ENCODE measurements at places on chromosomes 12 and 14.

- DNase-seq: no peak
Measured at GRCh38 chr14:75259510-75259855, 19.1 kb upstream of the FOS start.

DNA sequence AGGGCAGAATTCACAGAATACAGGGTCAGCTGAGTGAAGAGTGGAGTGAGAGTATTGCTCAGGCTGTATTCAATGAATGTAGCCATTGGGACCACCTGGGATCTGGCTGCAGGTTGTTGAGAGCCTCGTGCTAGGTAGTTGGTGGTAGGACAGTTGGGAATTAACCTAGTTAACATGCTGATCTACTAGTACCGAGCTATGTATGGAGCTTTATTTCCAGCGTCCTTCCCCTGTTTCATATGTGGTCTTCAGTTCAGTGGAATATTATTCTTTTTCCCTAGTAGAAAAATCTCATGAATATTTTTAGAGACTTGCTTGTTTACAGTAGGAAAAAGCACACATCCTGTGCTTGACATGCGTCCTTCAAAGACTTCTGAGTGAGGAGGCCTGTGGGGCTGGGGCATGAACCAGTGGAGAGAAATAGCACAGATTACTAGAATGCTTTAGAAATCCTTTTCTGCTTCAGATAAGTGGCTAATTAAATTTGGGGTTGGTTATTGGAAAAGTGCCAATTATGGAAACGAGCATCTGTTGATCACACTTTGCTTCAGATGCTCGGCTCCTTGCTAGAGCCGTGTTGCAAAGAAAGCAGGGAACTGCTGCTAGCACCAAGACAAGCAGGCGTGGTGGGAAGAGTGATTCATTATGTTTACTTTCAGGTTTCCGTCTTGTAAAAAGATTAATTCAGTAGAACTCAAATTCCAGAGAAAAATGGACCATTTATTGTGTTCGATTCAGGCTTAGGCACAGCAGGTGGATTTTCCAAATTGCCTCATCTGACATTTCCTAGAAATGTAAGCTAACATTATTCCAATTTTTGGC lies 53.6 kb downstream of the ARF6 start:
- DNase-seq: no peak

- no peak for DNase-seq
Measured at GRCh38 chr14:103961928-103962578, 19.7 kb upstream of the RD3L start.

- no peak for DNase-seq
Measured at GRCh38 chr14:22329371-22329770, 259.7 kb downstream of the DAD1 start.

- DNase-seq: no peak
Measured at GRCh38 chr12:100435957-100436356, 37.7 kb upstream of the NR1H4 start.

GRCh38 chr14:56004786-56005185 lies 113.4 kb upstream of the PELI2 start:
- peak; percentile 11 for DNase-seq

DNA sequence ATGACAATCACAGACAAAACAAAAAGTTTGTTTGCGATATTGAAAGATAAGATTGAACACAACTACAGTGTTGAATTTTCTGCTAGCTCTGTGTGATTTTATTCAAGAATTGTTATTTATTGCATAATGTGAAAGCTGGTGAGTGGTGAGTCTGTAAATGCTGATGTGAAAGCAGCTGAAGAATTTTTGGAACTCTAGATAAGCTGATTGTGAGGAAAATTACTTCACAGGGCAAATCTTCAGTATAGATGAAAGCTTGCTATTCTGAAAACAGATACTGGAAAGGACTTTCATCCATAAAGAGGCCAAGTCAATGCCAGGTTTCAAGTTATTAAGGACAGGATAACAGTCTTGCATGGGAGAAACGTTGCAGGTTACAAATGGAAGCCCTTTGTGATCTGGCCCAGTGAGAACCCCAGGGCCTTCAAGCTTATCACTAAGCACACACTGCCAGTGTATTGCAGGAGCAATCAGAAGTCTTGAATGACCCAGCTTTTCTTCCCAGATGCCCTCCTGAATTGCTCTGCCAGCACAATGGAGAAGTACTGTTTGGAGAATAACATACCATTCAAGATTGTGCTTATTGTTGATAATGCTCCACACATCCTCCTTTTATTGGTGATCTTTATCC lies 153.7 kb downstream of the PCNX1 start:
- no peak for DNase-seq

- DNase-seq: no peak
Measured at GRCh38 chr12:3897371-3897971, 24.3 kb upstream of the PARP11 start.

GRCh38 chr12:123936956-123937706 lies 35.5 kb downstream of the CCDC92 start:
- no peak for DNase-seq

DNA sequence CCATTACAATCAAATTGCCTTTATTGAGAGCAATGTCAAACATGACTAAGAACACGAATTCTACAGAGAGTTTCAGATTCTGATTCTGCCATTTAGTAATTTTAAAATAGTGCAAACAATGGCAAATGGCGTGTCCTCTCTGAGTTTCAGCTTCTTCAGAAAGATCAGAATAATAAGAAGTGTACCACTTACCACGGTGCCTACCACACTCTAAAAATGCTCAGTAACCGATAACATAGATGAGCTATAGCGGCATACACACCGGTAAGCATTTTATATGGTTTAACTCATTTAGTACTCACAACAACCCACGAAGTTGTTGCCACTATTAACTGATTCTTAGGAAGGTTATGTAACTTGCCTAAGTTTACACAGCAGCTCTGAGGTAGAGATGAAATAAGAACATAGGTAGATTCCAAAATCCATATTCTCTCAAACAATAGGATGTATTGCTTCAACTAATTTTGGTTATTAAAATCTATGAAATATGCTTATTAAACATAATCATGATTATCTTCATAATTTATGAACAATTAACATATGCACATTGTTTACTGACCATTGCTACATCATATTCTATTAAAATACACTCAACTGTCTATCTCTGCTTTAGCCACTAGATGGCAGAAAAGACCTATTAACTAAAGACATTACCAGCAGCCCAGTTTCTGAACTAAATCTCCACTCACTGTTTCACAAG lies 38.3 kb downstream of the SLC6A15 start:
- no peak for DNase-seq

- DNase-seq: no peak
Measured at GRCh38 chr12:63989301-63989845, 144.9 kb downstream of the SRGAP1 start.

DNA sequence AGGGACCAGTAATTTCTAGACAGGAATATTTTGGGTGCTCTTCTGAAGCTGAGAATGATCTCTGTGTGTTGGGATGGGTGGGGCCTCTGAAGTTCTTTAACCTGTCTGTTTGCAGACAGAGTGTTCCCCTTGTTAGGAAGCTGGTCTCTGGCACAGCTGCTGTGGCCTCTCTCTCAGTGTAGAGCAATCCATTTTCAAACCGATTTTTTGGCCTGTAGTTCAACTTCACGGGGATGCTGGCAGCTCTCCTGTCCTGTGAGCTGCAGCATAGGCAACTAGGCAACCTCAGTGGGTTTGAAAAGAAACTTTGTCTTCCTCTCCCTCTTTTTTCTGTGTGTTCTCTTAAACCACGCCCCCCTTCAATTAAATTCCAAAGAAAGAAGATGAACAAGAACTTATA lies 69.1 kb downstream of the SMOC1 start:
- DNase-seq: no peak

GRCh38 chr14:90375934-90376333 lies 20.9 kb upstream of the CALM1 start:
- no peak for DNase-seq

DNA sequence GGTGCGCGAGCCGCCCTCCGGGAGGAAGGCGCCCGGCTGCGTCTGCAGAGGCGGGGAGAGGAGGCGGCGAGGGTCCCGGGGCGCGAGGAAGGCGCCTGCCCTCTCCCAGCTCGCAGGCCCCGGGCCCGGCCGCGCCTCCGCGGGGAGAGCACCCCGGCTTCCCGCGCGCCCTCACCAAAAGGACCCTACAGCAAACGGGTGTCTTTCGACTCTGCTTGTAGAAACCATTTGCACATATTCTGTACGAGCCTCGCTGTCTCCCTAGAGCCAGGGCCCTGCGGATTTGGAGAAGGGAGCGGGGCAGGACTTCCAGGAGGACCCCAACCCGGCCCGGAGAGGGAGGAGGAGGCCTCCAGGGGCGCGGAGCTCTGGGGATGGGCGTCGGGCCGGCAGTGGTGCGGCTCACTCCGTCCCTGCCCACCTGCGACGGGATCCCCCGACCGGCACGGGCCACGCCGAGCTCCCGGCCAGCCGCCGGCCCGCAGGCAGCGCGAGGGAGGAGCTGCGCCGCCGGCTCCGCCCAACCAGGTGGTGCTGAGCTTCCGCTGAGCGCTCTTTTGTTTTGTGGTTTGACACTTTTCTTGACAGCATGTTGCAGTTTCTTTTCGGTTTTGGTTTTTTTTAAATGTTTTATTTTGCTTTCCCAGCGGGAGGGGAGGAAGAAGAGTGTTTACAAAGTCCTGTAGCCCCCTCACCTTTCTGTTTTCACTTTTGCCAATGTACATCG lies 103.3 kb upstream of the FKBP4 start:
- no peak for DNase-seq

GRCh38 chr12:76250256-76250655 lies 98.0 kb downstream of the BBS10 start:
- DNase-seq: no peak
